ENCODE measurements at places on chromosomes 11 and 22. TPM values are rescaled to one million over a fixed set of nuclear protein-coding genes. Genes with fewer than 3 reads are reported as not detected.

- no peak for DNase-seq
Observed at GRCh38 chr22:48606684-48607307, 1220.9 kb downstream of the BRD1 start.

The GPHA2 gene
- not detected for total RNA-seq

DNA sequence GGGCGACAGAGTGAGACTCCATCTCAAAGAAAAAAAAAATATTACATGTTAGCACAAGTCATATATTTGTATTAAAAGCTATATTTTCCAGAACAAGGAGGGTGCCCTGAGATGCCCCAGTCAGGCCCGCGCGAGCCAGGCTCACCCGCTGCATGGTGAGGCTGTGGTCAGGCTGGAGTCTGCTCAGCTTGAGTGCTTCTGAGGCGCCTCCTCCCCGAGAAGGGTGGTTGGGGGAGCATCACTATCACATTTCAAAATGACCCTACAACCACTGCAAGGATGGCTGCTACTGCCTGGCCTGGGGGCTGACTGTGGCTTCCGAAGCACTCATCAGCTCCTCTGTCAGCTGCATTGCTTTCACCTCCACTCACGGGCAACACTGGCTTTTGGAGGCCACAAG, 77.1 kb downstream of the SCUBE1 start:
- no peak for DNase-seq

The VPREB1 gene
- total RNA-seq, result not detected

- no peak for DNase-seq
Observed at GRCh38 chr11:109584001-109584972, 162.3 kb downstream of the C11orf87 start.

DNA sequence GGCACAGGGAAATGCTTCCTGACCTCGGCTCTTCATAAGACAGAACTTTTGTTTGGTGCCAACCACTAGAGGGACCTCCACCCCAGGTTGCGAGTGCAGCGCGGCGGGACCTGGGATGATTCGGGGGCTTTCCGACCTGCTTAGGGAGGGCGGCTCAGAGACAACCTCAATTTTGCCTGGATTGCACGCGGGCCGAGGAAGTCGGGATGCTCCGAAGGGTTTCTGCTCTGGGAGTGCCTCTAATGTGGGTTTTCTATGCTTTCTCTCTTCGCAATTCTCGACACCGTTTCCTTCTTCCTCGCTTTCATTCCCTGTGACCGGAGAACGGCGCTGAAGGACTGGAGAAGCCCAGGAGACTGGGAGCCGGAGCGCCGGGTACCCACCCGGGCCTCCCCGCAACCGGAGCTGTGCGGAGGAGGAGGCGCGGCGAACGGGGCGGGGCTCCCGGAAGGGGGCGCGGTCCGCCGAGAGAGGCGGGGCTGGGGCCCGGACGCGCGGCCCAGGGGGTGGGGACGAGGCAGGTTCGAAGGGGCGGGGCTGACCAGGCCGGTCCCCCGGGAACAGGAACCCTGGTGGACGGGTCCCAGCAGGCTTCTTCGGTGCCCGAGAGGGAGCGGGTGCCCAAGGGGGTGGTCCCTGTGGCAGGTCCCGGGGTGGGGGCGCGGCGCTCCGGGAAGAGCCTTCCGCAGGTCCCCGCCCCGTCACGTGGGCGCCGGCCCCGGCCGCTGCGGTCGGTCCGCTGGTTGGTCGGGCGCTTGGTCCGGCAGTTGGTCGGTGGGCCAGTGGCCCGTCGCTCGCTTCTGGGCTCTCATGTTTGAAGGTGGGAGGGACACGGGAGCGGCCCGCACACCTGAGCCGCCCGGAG, at the start of gene PPFIBP2:
PPFIBP2 (plus strand) TSS at position 766 of the 865 bp plus-strand sequence. CDS start 35,477 bp downstream, outside the sequence.
- DNase-seq, result peak; percentile 69

The SLC22A6 gene
- not detected for total RNA-seq

DNA sequence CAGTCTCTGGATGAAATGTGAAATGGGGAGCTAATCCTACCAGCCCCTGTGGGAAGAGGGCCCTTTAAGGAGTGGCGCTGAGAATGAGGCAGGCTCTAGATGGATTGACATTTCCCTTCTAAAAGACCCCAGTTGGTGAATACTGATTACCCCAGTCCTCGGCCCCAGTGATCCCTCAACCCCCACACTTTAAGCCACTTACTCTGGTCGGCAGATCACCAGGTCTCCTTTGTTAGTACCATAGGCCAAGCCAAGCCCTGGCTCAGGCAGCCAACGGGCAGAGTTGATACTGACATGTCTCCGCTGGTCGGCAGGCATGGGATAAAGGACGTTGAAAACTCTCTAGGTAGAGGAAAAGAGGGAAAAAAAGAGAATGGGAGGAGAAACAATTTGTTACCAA, 26.1 kb upstream of the CHRM4 start:
- no peak for DNase-seq

The SLN gene
- not detected for total RNA-seq

The SAA2 gene
- total RNA-seq, result not detected

- DNase-seq, result no peak
Observed at GRCh38 chr11:8598506-8598905, 4.5 kb upstream of the STK33 start.

GRCh38 chr11:27718863-27719545, 18.7 kb upstream of the BDNF start:
- DNase-seq, result peak; percentile 45

GRCh38 chr22:10778296-10778814, 4749.6 kb upstream of the OR11H1 start:
- no peak for DNase-seq

DNA sequence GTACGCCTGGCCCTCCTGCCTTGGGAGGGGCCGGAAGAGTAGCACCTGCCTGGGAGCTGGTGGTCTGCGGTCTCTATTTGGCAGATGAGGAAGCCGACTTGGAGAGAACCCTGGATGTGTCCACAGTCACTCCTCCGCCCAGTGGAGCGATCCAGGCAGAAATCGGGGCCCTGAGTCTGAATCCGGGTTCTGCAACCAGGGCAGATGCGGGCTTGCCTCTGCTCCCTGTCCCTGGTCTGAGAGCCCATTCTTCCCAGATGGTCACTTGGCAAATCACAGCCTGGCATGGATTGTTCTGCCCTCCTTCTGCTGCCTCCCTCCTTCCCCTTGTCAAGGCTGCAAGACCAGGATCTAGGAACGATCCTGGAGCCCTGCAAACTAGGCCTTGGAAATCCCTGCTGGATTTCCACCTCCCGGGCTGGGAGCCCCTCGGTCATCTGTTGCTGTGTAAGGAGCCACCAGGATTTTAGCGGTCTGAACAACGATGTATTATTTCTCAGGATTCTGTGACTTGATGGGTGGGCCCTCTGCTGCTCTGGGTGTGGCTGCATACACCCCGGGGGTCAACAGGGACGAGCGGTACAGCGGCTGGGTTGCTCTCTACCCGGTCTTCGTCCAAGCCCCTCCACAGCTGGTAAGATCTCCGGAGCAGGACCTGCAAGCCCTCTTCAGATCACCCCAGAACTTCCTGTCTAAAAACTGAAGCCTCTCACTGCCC, 2.0 kb upstream of the ASCL2 start:
- no peak for DNase-seq

- no peak for DNase-seq
Observed at GRCh38 chr11:35215945-35216344, 77.0 kb downstream of the CD44 start.

- no peak for DNase-seq
Observed at GRCh38 chr11:19199771-19200170, 2.0 kb downstream of the CSRP3 start.

- no peak for DNase-seq
Observed at GRCh38 chr22:23681026-23681809, 9.6 kb upstream of the RGL4 start.

- no peak for DNase-seq
Observed at GRCh38 chr11:1937616-1938342, 9.4 kb upstream of the MRPL23 start.

GRCh38 chr11:56558574-56558973, 15.5 kb upstream of the OR5M11 start:
- no peak for DNase-seq

The SLC22A12 gene
- total RNA-seq, result not detected

The CD248 gene
- 4.8 TPM for total RNA-seq

GRCh38 chr11:75592715-75593114, 30.7 kb downstream of the SERPINH1 start:
- DNase-seq, result no peak

- DNase-seq, result no peak
Observed at GRCh38 chr11:70187771-70188170, 15.3 kb upstream of the FADD start.

DNA sequence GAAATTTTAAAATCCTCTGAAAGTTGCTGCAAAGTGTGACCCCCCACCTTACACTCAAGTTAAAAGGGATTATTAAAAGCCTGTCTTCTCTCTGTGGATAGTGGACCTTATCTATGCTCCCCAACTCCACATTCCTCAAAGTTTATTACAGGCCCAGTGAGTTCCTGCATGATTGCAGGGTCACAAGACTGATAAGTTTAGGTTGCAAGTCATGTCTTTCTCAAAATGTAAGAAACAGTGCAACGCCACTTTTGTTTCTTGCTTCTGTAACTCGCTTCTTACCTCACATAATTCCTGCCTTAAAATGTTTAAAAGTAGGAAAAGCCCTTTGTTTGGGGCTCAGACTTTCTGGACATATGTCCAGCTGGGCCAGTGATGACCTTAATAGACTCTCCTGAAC, 38.4 kb upstream of the GLYAT start:
- no peak for DNase-seq

The LMO2 gene
- total RNA-seq, result 0.49 TPM

GRCh38 chr11:35272391-35272902, 133.5 kb downstream of the CD44 start:
- DNase-seq, result no peak

DNA sequence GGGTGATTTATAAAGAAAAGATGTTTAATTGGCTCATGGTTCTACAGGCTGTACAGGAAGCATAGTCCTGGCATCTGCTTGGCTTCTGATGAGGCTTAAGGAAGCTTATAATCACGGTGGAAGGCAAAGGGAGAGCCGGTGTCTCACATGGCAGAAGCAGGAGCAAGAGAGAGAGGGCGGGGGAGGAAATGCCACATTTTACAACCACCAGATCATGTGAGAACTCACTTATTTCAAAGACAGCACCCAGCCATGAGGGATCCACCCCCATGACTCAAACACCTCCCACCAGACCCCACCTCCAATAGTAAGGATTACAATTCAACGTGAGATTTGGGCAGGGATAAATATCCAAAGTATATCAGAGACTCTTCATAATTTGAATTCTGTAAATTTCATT, 200.7 kb downstream of the MSANTD4 start:
- no peak for DNase-seq

The SLC1A2 gene
- 2.4 TPM for total RNA-seq

The MMP27 gene
- not detected for total RNA-seq

The RGL4 gene
- total RNA-seq, result not detected

GRCh38 chr22:42078469-42079318, 806 bp upstream of the SMDT1 start:
- DNase-seq, result no peak

The TREH gene
- total RNA-seq, result not detected

DNA sequence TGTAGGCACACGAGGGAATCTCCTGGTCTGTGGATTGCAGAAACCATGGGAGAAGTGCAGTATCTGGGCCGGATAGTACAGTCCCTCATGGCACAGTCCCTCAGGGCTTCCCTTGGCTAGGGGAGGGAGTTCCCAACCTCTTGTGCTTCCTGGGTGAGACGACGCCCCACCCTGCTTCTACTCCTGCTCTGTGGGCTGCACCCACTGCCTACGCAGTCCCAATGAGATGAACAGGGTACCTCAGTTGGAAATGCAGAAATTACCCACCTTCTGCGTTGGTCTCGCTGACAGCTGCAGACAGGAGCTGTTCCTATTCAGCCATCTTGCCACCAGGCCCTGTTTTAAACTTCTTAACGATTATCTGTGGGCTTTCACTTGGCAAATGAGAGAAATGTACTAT, 157.2 kb upstream of the CARD18 start:
- no peak for DNase-seq

The SCGB2A2 gene
- not detected for total RNA-seq

DNA sequence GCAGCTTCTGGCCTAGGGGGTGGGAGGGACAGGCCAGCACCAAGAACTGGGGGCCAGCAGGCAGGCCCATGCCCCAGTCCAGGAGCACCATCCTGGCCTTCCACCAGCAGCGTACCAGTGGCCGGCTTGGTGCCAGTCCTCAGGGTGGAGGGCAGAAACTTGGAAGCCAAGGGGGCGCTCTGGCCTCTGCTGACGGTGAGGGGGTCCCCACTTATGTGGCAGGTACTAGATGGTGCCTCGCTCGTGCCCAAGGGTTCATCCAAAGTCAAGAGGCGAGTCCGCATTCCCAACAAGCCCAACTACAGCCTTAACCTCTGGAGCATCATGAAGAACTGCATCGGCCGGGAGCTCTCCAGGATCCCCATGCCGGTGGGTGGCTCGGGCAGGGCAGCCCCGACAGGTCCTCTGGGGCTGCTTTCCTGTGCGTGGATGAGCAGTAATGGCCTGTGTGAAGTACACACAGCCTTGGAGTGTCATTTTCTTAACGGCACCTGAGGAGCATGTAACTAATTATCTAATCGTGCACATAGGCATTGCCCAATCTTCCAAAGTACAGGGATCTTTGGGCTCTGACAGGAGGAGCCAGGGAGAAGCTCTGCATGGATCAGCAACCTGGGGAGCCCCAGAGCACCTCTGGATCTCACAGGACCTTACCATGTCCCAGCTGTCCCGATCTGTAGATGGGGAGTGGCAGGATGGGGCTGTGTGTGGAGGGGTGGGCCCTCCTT, 79.1 kb downstream of the MORC2 start:
- no peak for DNase-seq

The ZNF214 gene
- 7.3 TPM for total RNA-seq

DNA sequence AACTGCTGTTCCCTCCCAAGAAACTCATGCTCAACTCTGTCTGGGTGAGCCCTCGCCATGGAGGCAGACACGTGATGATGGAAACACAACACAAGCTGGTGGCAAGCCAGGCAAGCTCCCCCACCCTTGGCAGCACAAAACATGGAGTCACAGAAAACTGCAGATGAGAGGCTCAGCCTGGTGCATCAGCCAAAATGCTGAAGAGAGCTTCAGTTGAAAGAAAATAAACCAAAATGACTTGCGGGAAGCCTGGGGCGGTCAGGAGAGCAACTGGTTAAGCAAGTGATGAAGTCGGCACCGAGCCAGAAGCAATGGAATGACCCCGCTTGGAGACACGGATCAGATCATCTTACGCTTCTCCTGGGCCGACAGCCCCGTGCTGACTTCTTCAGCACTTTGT, 68.3 kb downstream of the C11orf58 start:
- no peak for DNase-seq

The ABTB2 gene
- 3.0 TPM for total RNA-seq

DNA sequence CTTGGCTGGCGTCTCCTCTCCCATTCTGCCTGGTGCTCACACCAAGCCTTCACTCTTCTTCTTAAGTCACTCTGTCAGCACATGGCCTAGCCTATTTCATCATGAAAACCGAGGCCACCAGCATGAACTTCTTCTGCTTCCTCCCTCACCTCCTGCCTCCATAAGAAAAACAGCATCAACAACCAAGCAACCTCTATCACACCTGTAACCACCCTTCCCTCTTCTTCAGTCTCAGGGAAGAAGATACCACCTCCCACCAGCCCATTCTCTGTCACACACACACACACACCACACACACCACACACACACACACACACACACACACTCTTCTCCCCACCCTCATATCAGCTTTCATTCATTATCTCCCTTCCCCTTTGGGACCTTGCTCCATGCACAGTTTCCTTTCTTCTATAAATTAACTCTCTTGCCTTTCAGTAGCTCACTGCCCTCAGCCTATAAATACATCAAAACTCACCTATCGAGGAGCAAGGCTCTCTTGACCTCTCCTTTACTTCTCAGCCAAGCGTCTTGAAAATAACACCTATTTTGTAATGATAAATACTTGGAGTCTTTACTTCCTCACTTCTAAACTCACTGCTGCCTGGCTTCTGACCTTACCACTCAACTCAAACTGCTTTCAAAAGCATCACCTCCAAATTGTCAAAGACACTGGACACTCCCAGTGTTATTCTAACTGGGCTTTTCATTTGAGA, 36.6 kb downstream of the SC5D start:
- no peak for DNase-seq

- no peak for DNase-seq
Observed at GRCh38 chr22:40533712-40534378, 102.7 kb downstream of the MRTFA start.
